ENCODE measurements at places on chromosomes 2 and 18.

- no peak for DNase-seq
Observed at GRCh38 chr2:36214691-36215090, 140.9 kb upstream of the CRIM1 start.

GRCh38 chr18:79774111-79774510 lies 23.6 kb upstream of the KCNG2 start:
- no peak for DNase-seq

GRCh38 chr2:20067992-20068584 lies 16.7 kb upstream of the LAPTM4A start:
- no peak for DNase-seq

DNA sequence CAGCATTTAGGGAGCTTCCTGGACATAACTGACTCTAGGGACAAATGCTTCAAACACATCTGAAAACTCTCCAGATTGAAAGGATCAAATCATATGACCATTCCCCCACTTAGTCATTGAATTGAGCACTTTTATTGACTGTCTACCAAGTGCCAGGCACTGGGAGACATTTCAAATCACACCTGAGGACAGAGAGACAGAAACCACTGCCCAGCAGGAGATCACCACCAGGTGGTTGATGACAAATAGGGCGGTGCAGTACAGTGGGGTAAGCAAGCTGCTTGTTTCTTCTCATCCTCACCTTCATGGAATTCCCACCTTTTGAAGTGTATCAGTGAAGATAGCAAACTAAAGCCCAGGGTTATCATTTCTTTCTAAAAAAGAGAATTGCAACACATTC lies 19.0 kb upstream of the CXCR4 start:
- DNase-seq = peak; percentile 60

DNA sequence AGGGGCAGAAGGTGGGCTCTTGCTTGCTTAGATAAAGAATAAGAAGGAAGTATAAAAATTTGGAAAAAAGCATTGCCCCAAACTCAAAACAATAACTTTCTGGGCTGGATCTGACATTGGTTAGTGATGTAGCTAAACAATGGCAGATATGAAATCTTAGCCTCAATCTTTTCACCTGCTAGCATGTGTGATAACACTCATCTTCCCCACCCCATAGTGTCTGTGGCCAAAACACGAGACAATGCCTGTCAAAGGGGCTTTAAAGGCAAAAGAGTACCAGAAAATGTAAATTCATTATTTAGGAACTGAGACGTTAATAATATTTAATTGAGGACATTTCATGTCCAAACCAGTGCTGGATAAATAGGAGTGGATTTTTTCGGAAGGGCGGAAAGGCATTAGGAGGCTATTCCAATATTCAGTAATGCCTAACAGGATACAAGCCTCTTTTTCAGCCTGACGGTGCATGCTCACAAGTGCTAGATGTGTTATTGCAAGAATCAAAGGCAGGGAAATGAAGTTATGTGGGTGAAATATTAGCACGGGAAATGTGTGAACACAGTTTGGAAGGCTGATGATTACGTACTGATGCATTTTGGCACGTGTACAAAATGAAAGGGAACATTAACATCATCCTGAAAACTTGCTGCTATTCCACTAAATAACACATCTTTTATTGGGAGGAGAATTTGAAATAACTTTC lies 395.7 kb downstream of the GALR1 start:
- no peak for DNase-seq

- DNase-seq = no peak
Observed at GRCh38 chr18:48552130-48552529, 13.3 kb downstream of the CTIF start.

DNA sequence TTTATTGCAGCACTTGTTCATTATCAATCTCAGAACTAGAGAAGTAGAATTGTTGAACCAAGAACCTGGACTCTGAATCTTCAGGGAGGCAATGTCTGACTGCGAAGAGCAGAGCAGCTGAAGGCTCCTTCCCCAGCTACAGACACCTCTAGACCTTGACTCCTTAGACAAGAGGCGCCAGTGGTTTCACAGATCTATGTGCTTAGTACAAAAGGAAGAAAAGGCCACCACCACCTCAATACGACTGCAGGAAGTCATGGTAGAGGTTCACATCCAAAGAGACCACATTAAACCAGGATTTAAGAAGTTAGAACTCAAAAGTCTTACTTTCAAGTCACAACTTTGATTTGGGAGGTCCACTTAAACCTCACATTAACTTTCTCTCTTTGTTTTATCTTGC lies 158.1 kb upstream of the VRK2 start:
- DNase-seq = no peak

GRCh38 chr18:36580874-36581750 lies 247.7 kb downstream of the TPGS2 start:
- DNase-seq = no peak
